ENCODE measurements at places on chromosomes 12 and 14.

DNA sequence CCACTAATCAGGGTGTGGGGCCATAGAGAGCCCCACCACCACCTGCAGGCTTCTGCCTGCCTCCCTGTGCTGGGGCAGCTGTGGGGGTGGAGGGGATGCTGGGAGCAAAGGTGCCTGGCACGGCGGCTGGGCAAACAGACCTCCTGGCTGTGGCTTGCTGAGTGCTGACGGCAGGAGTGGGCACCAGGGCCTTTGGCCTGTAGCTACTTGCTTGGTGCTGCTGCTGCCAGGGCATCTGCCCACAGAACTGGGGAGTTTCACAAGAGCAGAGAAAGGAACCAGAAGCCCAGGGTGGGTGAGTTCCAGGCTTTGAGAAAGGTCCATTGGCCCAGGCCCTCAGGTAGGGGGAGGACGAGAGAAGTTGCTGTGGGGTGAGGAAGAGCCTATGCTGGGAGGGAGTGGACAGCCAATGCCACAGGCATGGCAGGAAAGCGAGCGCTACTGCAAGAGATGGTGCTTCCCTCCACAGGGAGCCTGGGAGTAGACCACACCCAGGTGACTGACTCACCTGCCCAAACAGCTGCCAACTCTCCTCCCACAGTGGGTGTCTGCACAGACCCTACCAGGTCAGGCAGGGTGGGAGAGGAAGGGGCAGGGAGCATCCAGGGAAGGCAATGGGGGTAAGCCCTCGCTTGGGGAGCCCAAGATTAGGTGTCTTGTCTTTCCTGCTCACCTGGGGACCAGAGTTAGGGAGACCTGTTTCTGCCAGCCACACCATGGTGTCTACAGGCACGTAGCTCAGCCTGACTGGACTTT is 39.0 kb upstream of the HDAC7 start:
- no peak for DNase-seq

DNA sequence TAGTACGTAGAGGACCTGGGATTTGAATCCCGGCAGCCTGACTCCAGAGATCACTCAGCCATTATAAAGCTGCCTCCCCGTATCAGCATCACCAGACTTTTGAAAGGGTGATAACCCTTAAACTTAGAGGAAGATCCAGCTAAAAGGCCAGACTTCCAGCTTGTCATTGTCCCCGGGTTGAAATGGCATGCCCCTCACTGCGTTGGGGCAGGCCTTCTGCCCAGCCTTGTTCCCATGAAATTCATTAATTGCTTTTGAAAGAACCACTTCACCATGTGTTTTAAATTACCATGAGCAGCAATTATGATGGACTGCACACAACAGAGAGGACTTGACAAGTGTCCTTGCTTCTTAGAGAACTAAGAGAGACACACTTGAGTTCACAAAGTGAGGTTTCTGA is 269.6 kb upstream of the CRY1 start:
- DNase-seq, result no peak

- peak; percentile 32 for DNase-seq
These were observed at the start of gene ZFHX2 for GRCh38 chr14:23551266-23552028. Gene ZFHX2 (minus strand): TSS chr14:23551765. CDS start chr14:23535325, 16,440 bp downstream.

DNA sequence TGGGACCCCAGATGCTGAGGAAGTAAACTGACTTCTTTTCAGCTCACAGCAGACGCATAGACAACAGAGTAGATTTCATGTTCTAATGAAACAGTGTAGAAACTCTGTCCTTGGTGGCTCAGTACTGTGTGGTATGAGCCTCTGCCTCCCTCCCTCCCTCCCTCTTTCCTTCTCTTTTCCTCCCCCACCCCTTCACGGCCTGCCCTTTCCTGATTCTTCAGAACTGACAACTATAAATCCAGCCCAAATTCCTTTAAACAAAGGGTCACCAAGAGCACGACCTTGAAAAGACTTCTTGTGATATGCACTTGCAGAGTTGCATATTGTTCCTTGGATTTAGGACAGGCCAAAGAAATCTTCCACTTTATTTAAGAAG is 164.0 kb downstream of the ETV6 start:
- no peak for DNase-seq

- no peak for DNase-seq
These were observed 13.0 kb downstream of the SAMD15 start for GRCh38 chr14:77390188-77390587.

GRCh38 chr12:24424889-24425600 is 475.6 kb upstream of the SOX5 start:
- DNase-seq, result no peak

GRCh38 chr12:49980501-49981349 is 8.0 kb downstream of the AQP6 start:
- DNase-seq, result no peak

DNA sequence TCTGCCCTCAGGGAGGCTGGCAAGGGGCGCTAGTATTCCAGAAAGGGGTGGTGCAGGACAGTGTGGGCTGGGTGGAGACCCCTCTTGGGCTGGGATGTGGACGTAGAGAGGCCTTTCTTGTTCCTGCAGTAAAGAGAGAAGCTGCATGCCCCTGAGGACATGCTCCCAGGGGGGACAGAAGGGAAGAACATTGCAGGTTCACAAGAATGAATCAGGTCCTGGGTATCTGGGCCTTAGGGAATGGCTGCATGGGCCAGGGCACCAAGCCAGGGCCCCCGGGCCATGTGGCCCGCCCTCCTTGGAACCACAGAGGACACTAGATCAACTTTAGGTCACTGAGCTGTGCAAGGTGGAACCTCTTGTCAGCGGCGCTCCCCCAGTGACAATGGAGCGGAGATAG is 51.8 kb downstream of the ZNF664 start:
- DNase-seq, result no peak

DNA sequence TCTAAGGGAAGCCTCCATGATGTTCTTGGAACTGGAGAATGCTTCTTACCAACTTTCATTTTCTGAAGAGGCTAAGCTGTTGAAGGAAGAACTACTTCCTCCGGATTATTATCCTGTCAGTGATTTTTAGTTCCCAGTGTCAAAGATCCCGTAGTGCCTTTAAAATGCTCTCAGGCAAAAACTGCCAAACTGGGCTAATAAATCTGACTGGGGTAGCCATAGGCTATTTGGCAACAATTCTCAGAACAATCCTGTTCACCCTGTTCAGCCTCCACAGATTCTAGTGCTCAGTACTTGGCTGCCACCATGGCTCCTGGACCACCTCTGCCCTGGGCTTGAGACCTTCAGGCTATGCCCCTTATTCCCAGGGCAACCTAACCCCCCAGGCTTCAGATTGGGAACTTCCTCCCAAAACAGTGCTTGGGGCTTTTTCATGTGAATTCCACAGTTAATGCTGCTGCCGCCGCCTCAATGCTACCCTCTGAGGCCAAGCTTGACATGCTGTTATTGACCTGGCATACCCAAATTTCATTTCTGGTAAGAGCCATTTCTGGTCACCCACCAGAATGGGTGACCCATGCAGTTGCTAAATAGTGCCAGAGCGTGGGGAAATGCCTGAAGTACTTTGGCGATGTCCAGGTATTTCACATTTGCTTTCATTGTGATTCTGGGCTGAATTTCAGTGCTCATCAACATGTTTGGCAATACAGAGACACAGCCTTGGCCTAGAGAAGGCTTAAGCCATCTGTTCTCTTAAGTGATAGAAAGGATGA is 110.0 kb upstream of the ARHGAP5 start:
- DNase-seq, result no peak

DNA sequence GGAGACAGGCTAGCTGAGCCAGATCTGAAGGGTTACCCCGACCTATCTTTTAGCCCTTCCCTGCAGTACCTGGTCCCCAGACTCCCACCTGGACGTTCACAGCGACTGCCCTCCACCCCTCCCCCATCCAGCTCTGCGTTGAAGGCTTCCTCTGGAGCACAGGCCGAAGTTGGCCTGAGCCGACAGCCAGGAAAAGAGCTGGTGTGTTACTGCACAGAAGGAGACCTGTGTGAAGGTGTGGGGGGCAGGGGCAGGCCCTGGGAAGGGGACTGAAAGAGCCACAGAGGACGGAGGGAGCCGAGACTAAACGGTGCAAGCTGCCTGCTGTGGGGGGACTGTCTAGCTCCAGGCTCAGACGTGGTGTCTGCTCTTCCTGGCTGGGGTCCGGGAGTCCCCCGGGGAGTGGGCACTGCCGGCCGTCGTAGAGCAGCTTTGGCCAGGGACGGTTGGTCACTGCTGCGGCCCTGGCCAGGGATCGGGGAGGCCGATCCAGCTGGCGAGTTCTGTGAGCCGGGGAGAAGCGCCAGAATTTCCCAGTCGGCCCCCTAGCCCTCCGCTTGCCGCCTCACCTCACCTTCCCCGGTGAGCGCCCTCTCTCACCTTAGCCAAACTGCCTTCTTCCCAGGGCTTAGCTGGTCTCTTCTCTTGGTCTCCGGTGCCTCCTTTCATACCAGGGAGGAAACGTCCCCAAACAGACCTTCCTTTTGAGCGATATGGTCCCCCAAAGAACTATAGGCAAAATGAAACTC is 899 bp upstream of the COL2A1 start:
- DNase-seq, result no peak

DNA sequence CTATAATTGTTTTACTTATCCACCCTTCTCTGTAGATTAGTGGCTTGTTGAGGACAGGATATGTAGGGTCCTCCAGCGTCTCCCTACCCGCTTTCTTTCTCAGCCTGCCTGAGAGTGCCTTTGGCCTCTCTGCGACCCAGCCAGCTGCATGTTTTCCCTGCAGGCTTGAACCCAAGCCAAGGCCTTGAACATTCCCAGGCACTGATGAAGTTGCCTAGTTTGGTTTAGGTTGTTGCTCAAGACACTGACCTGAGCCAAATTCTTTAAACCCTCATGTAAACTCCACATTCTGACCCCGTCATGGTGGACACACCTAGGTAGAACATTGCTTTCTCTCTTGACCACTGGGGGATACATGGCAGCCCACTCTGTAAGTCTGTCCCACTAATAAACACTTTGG is 33.4 kb upstream of the TXNRD1 start:
- DNase-seq, result no peak

GRCh38 chr12:92462527-92462926 is 240.3 kb upstream of the PLEKHG7 start:
- no peak for DNase-seq

GRCh38 chr14:60101786-60102185 is 10.1 kb downstream of the PCNX4 start:
- DNase-seq, result no peak

GRCh38 chr12:65123435-65124063 is 2.4 kb upstream of the WIF1 start:
- no peak for DNase-seq

- DNase-seq, result no peak
These were observed 421.9 kb downstream of the LRFN5 start for GRCh38 chr14:42028607-42029006.

DNA sequence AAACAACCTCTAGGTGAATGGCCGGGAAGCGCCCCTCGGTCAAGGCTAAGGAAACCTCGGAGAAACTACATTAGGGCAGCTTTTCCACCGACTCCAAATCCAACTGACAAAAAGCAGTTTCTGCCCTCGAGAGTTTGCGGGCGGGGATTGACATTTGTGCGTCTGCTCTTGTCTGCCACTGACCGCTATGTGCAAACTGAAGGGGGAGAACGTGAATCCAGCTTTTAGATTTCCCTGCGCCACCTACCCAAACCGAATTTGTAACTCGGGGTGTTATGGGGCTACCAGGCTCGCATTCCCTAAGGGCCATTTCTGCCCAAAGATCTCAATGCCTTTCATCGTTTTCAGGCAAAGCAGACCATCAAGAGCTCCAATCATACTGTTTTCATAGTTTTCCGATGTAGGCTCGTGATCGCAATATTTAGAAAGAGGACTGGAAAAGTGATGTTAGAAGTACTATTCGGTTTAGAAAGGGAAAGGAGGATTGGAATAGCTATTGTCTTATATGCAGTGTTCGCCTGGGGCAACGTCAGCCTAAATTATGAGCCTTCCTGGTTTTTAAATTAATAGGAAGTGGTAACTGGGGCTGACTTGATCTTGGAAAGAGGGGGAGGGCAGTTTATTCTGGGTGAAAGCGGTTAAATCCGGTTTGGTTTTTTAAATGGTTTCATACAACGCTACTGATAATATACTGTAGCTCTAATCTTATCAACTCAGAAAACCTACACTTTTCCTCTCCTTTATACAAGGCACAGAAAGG is 45.4 kb downstream of the BCAT1 start:
- DNase-seq, result no peak

GRCh38 chr14:55638665-55639064 is 58.7 kb downstream of the KTN1 start:
- DNase-seq, result no peak

- no peak for DNase-seq
These were observed 67.4 kb downstream of the DAD1 start for GRCh38 chr14:22521449-22522239.

GRCh38 chr14:94717808-94718207 is 52.1 kb downstream of the GSC start:
- DNase-seq, result no peak

- DNase-seq, result no peak
These were observed 86.6 kb downstream of the KSR2 start for GRCh38 chr12:117882181-117882580.

DNA sequence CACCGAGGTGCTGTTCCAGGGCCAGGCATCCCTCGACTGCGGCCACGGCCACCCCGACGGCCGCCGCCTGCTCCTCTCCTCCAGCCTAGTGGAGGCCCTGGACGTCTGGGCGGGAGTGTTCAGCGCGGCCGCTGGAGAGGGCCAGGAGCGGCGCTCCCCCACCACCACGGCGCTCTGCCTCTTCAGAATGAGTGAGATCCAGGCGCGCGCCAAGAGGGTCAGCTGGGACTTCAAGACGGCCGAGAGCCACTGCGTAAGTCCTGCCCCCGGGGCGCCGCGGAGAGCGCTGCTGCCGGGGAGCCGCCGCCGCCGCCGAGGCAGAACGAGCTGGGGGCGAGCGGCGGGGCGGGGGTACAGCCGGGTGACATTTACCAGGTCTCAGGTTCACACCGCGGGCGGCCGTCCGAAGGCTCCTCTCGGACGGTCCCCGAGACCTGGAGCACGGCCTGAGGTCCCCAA is 1.4 kb downstream of the PLXNC1 start:
- DNase-seq, result no peak

- no peak for DNase-seq
These were observed 259.9 kb upstream of the GARIN6 start for GRCh38 chr12:99387661-99388060.

- DNase-seq, result no peak
These were observed 319.3 kb upstream of the NOVA1 start for GRCh38 chr14:26917086-26917485.

GRCh38 chr12:108633534-108634248 is at the start of gene SELPLG:
Gene SELPLG (minus strand): TSS chr12:108633894. CDS start chr12:108624307, 9,587 bp downstream.
- peak; percentile 42 for DNase-seq

DNA sequence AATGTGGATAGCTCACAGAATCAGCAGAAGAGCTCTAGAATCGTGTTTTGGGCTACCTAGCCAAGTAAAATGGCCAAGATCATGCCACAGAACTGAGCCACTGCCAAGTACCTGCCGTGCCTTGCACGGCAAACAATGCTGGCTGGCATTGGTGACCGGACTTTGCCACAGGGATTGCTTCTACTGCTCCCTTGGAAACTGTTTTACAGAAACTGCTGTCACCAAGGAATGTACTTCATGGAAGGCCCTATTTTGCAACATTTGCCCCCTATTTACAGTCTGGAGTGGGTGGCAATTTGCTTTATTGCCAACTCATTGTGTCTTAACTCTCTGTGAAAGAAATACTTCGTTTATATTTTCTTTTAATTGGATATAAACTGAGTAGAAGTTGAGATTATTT is 49.0 kb downstream of the BORCS5 start:
- DNase-seq, result no peak

GRCh38 chr14:63343878-63344277 is 25.1 kb upstream of the GPHB5 start:
- no peak for DNase-seq
